Bronchial epithelial cell (primary cell): ENCODE measurements at places on chromosomes 2 and 18. TPM values are rescaled to one million over a fixed set of nuclear protein-coding genes. Genes with fewer than 3 reads are reported as not detected.

The RAB1A gene
- total RNA-seq: 114 and 125 TPM in 2 replicates

The ARHGAP28 gene
- total RNA-seq: 0.26 and 0.38 TPM in 2 replicates

The SPATS2L gene
- total RNA-seq: 37.6 and 56.3 TPM in 2 replicates

The ANO7 gene
- under 0.01 and 0.13 TPM in 2 replicates for total RNA-seq

The HOXD9 gene
- total RNA-seq: not detected in 2 replicates

The PCARE gene
- total RNA-seq: not detected in 2 replicates

The SIX3 gene
- total RNA-seq: not detected in 2 replicates

The SRD5A2 gene
- under 0.01 TPM in 1 of 2 replicates, not detected in the other for total RNA-seq
